ENCODE measurements at places on chromosomes 2 and 18.

DNA sequence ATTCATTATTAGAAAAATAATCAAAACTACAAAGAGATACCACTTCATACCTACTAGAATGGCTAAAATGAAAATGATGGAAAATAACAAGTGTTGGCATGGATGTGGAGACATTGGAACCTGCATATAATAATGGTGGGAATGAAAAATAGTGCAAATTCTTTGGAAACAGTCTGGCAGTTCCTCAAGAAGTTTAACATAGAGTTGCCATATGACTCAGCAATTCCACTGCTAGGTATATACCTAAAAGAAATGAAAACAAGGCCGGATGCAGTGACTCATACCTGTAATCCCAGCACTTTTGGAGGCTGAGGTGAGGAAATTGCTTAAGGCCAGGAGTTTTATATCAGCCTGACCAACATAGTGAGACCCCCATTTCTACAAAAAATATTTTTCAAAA lies 41.6 kb upstream of the ACYP2 start:
- DNase-seq = no peak

- DNase-seq = no peak
These were observed 14.3 kb upstream of the TANC1 start for GRCh38 chr2:158953926-158954763.

DNA sequence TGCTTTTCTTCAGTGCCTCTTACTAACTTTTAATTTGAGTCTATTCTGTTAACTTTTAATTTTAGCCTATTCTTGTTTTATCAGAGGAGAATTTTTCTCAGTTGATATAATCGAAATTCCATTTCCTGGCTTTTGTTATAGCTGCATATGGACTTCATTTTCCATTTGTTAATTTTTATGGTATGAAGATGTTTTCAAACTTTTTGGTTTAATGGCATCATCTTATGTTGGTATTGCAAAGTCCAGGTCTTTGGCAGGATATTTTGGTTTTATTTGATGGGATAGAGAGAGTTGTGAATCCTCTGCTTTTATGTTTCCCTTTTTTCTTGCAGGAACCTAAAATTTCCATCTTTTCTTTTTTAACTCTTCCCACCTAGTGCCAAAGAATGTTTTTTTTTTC lies 70.9 kb upstream of the RAPGEF4 start:
- DNase-seq = no peak

- DNase-seq = peak; percentile 33
These were observed 156.1 kb upstream of the ID2 start for GRCh38 chr2:8525582-8526402.

- no peak for DNase-seq
These were observed 23.1 kb downstream of the PLA2R1 start for GRCh38 chr2:160039166-160039903.

- no peak for DNase-seq
These were observed 244.8 kb upstream of the NCKAP5 start for GRCh38 chr2:133812826-133813617.

GRCh38 chr18:56726906-56727305 lies 75.7 kb downstream of the WDR7 start:
- no peak for DNase-seq

DNA sequence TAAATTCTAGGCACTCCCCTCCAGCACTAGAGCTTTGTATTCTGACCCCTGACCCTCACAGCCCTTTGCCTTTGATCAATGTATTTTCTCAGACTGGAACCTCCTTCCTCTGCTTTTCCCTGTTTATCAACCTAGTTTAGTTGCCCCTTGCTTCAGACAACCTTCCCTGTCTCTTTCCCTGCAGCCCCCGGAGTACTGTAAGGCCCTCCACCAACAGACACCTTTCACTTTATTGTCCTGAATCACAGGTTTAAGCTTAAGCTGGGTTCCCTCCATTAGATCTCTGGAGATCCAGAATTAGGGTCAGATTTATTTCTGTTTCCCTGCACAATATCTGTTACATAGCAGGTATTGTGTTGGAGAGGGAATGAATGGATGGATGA lies 140.2 kb downstream of the DDX1 start:
- DNase-seq = no peak

- no peak for DNase-seq
These were observed 40.7 kb downstream of the PCBP1 start for GRCh38 chr2:70128005-70128404.

Measured in progenitor cell of endocrine pancreas (in vitro differentiated cells).